ENCODE measurements at places on chromosomes 5 and 9.
A peak's percentile ranks its signal among the peaks of the same experiment; 100 is the strongest.

GRCh38 chr9:88421348-88421747 lies 33.1 kb downstream of the SPIN1 start:
- DNase-seq = no peak

DNA sequence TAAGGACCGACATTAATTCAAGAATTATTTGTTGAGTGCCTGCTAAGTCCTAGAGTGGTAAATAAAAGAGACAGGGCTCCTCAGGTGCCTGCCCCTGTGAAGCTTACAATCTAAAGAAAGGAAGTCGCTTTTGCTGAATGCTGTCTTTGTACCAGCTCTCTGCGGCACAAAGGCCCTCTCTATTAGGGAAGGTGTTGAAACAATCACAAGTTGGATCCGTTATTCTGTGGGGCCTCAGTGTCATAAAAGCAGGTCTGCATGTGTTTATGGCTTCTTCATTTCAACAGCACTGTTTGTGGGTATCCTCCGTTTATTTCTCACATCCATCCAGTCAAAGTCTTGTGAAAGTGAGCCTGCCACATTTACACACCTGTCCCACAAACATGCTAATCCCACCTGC lies 7.0 kb upstream of the MVB12B start:
- DNase-seq = no peak

DNA sequence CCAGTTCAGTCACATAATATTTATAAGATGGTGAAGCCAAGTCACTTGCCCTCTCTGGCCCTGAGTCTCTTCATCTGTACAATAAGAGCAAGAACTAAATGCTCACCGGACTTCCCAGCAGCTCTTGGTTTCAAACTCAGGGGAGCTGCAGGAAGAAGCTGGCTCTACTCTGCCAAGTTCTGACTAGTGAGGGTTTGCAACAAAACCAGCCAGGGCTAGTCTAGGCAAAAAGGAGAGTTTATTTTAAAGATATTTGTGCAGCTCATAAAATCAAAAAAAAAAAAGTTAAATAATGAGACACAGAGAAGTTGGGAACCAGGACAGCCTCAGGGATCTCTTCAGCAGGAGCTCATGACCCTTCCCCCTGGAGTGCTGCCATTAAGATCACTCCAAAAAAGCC lies 107.3 kb downstream of the DOCK2 start:
- DNase-seq = no peak

DNA sequence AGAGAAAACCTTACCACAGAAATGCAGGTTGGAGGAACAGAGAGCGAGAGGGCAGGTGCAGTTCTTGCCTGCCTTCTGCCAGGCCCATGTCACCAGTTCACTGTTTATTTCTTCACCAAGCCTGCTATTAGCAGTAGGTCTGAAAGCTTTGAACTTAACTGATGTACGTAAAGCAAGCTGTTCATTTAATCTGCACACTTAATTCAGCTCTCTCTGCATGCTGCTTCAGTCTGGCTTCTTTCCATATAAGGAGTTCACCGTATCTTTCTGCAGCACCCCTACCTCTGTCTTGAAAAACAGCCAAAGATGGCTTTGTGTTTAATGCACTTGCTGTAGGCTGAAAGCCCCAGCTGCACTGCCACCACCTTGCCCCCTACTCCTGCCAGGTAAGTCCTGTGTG lies 205.1 kb downstream of the RAB3C start:
- no peak for DNase-seq

DNA sequence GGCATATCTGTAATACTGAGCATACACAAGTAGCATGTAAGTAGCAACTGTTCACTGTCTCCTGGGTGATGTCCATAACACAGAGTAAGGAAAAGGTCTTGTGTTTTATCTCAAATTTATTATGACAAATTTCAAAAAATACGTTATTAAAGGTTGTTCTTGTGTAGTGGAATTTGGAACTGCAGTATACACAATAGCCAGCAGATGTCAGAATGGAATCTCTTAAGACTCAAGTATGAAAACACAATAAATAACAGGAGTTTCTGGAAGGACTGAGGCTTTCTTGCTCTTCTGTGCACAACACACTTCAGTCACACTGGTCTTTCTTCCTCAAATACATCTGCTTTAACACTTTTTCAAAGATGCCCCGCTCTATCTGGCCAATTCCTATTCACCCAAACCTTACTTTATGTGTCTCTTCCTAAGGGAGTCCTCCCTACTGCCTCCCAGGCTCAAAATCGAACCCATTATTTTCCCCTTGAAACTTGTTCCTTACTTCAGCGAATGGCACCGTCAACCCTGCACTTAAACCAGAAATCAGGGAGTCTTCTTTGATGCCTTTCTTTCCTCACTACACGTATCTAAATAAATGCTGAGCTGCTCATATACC lies 6.5 kb upstream of the FBXO10 start:
- DNase-seq = peak; percentile 62

GRCh38 chr5:87829217-87829551 lies 416.5 kb upstream of the CCNH start:
- DNase-seq = no peak

- DNase-seq = no peak
These were observed 215.0 kb downstream of the VPS13A start for GRCh38 chr9:77392328-77392727.

GRCh38 chr5:67660149-67660548 lies 463.6 kb upstream of the CD180 start:
- no peak for DNase-seq

DNA sequence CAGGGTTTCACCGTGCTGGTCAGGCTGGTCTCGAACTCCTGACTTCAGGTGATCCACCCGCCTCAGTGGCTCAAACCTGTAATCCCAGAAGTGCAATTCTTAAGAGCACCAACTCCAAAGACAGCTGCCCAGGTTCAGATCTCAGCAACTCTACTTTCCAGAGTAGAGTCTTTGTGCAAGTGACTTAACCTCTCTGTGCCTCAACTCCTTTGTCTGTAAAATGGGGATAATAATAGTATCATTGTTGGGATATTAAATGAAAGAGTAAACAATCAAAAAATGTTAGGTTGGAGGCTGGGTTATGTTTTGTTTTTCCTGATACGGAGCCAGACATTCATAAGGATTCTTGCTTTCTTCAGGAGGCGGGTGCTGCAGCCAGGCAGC lies 45.0 kb downstream of the FOXI1 start:
- DNase-seq = no peak

GRCh38 chr5:59317023-59317773 lies 576.3 kb downstream of the PDE4D start:
- no peak for DNase-seq

GRCh38 chr9:88274078-88274477 lies 114.2 kb upstream of the SPIN1 start:
- DNase-seq = no peak

- DNase-seq = peak; percentile 59
These were observed 138.1 kb downstream of the BAAT start for GRCh38 chr9:101246691-101247090.

DNA sequence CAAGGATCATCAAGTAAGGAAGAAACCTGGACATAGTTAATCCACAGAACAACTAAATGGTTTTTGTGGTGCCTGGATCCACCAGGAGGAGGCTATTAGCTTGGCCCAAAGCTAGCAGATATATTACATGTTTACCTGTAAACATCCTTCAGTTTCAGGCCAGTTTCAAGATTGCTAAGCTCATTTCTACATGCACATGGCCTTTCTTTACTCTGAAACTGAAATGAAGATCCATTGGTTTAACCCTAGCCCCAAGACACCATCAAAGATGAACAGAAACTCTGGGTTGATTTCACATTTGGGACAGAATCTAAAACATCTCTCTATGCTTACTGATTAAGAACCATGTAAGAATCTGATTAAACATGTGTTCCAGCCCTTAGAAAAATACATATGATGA lies 611.8 kb downstream of the TLE1 start:
- DNase-seq = no peak

GRCh38 chr9:91101611-91102168 lies 260.0 kb downstream of the AUH start:
- DNase-seq = no peak

- peak; percentile 64 for DNase-seq
These were observed 44.7 kb downstream of the RGS3 start for GRCh38 chr9:113508111-113508749.

GRCh38 chr9:6187272-6187671 lies 28.3 kb upstream of the IL33 start:
- DNase-seq = no peak

- no peak for DNase-seq
These were observed 118.0 kb upstream of the PHYKPL start for GRCh38 chr5:178350361-178351220.

- peak; percentile 99 for DNase-seq
These were observed 49.6 kb downstream of the ANKRD55 start for GRCh38 chr5:56183506-56183905.

- DNase-seq = no peak
These were observed 396.4 kb downstream of the TMEM232 start for GRCh38 chr5:110329955-110330525.

GRCh38 chr9:95218773-95219172 lies 98.7 kb downstream of the FANCC start:
- DNase-seq = no peak

GRCh38 chr9:110543631-110544051 lies 35.9 kb downstream of the SVEP1 start:
- DNase-seq = peak; percentile 8

DNA sequence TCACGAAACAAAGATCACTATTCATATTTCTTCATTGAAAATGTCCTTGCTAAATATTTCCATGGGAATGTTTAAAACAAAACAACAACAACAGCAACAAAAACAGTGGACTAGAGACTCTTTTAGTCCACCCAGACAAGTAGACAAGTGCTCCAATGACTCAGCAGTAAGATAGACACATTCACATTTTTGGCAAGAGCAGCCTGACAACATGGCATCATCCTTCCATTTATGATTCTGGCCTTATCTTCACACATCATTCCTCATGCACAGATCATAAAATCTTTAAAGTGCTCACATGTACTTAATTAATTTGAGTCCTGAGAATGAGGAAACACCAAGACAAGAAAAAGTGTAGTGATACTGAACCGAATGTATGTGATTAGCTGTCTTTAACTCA lies 132.6 kb upstream of the PDE4D start:
- DNase-seq = peak; percentile 10

DNA sequence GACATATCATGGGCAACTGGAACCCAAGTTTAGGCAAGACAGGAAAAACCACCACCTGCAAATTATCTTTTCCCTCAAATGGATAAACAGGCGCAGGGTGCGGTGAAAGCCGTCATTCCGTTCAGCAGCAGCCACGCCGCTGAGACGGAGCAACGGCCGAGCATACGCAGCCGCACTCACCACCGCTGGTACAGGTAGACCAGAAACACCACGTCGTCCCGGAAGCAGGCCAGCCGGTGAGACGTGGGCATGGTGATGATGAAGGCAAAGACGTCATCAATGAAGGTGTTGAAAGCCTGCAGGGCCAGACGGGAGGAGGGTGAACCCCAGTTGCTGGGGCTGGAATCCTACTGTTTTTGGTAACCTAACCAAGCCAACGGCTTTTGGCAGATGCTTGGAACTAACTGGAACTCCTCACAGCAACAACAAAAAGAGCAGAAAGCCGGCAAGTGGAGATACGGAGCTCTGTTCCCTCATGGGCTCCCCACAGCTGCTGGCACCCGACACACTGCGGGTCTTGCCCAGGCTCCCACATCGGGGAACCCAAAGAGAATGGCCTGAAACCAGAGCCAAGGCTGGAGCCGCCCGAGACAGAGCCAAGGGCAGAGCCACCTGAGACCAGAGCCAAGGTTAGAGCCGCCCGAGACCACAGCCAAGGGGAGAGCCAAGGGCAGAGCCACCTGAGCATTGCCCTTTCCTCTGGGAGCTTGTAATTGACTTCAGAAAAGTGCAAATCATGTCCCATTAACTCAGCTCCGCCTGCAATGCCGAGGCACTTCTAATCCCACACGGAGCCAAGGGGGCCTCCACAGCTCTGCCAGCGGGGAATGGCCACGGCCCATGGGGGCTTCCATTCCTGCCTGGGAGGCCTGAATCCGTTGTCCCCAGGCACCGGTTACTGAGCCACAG lies 24.2 kb downstream of the CLPTM1L start:
- DNase-seq = no peak

GRCh38 chr5:81949462-81949861 lies 22.4 kb upstream of the ATG10 start:
- DNase-seq = no peak

GRCh38 chr5:53109443-53110127 lies at the start of gene MOCS2:
MOCS2 (minus strand) TSS chr5:53109757; CDS start chr5:53107174, 2,583 bp downstream.
- DNase-seq = peak; percentile 91

- DNase-seq = no peak
These were observed 59.0 kb downstream of the COL15A1 start for GRCh38 chr9:99002706-99003105.

DNA sequence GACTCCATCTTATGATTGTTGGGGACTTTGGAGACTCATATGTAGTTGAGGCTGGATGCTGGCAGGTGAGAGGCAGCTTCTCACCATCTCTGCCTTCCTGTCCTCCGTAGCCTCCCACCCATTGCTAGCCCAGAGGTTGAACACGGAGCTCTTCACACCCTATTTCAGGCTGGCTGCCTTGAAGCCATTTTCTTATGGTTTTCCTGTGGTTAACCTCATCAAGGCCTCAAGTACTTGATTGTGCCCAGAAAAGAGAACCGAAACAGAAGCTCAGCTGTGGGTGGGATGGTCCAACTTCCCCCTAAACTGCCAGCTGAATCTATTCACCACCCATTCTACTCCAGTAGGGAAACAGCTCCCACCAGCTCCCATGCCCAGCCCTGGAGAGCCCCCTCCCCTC lies 102.9 kb downstream of the LIFR start:
- no peak for DNase-seq

DNA sequence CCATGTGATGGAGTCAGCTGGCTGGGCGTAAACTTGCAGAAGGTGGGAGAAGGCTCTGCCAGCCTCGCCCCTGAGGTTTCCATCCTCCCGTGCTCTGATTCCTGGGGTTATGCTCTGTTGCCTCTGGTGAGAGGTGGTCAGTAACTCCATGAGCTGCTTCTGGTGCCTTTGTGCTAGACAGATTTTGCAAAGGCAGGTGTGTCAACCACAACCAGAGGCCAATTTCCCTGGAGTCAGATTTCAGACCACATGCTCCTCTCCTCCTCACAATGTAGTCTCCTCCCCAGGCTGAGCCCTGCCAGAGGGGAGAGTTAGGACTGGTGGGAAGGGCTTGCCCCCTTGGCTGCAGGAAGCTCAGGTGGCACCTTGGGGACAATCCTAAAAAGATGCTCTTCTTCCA lies 38.8 kb upstream of the TENT4A start:
- DNase-seq = no peak

Data from kidney tubule cell (primary cell).